ENCODE measurements at places on chromosomes 16 and 17. TPM values are rescaled to one million over a fixed set of nuclear protein-coding genes. Genes with fewer than 3 reads are reported as not detected.

CACNG1 gene
- total RNA-seq, result not detected

SOCS1 gene
- 6.7 TPM for total RNA-seq

ENKD1 gene
- 20.8 TPM for total RNA-seq

THUMPD1 gene
- 35.0 TPM for total RNA-seq

CCL3 gene
- not detected for total RNA-seq

APOBR gene
- 2.4 TPM for total RNA-seq

Measured in PC-9 (cell line).